Stimulated activated CD8-positive, alpha-beta memory T cell treated with anti-CD3 and anti-CD28 coated beads, Interleukin-7, amount 100 ng/mL, for 1 hour (primary cell): ENCODE measurements at places on chromosomes 7 and 10.

DNA sequence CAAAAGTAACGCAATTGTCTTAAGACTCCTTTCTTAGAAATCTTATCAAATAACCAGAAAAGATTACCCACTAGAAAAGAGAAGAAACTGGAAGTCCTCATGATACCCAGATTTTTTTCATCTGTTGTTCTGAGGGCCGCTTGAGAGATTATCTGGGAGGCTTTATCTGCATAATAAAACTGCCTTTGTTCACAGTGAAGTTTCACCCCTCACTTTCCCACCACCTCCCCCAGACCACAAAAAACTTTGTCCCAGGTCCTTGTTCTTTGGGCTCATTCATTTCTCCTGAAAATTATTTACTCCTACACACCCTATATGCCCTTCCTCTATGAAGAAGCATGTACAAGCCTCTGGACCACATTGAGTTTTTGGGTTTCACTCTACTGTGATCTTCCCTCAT is 745.1 kb upstream of the COBL start:
- no peak for DNase-seq

DNA sequence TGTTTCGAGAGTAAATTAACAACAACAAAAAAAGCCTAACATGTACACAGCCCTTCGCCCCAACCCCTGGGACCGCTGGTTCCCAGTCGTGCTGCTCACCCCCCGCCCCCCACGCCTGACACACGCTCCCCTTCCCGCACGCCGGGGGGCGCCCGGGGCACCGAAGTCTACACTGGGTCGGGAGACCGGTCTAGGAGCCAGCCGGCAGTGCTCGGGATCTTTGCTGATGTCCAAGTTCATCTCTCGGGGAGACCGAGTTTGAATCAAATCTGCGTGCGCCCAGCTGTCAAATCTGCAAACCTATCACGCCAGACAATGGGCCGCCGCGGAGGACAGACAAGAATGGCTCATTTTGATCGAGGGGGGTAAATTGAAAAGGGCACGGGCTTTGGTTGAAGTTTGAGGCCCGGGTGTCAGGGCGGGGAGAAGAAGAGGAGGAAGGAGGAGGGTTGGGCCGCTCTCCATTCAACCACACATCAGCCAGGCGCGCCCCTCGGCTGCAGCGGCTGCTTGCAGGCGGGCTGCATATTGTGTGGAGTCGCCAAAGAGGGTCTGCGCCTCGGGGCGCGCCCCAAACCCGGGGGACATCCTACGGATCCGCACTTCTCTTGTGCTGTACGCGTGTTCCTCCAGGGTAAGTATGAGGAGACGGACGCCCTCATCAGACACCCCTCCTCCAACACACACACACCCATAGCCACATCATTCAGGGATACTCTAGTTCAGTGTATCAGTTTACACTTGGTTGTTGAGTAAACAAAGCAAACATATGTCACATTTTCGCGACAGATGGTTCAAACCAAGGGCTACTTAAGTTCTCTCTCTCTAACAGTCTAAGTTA is 1.3 kb upstream of the GFRA1 start:
- no peak for DNase-seq

DNA sequence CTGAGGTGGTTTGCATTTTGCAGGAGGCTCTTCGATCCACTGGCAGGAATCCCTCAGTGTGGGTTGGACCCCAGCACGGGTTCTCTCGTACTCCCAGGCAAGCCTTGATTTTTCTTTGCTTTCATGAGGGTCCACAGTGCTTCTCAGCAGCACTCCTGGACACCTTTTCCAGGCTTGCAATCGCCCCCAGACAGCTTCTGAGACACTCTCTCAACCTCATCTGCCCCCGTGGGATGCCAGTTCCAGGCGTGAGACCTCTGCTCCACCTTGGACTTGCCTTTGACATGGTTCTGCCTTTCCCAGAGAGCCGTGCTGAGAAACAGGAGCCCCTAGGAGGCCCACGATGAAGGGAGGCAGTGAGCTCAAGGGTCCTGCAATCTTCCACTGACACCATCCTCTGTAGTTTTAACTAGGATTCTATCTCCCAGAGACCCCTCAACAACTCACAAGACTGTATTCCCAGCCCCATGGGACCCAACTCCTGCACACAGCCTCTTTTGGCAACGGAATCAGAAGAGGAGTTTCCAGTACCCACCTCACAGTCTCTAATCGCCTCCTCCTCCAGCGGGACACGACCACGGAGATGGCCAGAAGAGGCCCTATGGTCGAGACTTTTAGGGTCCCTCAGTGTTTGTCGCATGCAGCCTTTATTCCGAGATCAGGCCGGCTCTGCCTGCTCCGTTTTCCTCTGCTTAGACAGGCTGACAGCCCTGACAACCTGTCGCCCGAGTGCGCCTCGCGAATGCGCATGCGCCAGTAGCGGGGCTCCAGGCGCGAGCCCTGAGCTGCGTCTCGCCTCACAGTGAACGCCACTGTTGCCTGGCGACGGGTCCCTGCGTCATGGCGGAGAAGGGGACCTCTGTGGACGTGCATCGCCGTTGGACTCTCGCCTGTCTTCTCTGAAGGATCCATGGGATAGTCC is 26.0 kb upstream of the ZNF273 start:
- peak; percentile 30 for DNase-seq

DNA sequence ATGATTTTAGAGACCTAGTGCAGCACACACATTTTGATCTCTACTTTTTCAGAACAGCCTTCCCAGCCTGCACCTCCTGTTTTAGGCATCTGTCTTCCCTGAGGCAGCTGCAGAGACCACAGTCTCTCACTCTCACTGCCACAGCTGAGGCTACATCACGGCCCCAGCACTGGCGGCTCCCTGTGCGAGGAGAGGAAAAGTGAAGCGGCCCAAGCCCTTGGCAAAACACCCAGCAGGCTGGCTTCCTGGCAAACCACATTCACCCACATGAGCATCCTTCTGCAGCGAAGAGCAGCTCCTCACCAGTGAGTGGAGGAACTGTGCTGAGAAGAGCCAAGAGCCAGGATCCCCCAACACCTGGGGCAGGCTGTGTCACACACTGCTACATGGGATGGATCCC is 14.0 kb downstream of the HUS1 start:
- no peak for DNase-seq

DNA sequence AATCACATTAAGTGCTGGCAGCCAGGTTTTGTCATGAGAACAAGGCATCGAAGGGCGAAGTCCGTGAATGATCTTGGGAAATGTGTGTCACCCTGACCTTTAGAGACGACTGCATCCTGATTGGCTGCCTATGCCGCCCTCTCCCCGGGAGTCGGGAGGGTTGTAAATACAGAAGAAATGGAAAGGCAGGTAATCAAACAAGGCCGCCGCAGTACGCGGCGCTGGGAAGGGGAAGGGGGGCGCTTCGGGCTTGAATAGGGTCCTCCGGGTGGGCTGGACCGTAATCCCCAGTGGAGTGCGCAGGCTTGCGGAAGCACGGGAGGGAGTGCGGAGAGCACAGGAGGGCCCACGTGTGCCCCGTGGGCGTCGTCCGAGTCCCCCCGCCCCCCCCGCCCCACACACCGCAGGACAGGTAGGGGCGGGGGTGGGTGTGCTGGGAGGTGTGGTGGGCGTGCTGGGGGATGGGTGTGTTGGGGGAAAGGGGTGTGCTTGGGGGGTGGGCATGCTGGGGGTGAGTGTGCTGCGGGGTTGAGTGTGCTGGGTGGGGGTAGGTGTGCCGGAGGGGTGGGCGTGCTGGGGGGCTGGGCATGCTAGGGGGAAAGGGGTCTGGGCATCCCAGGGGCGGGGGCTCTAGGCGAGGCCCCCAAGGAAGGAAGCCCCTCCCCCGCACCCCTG is 169.4 kb downstream of the ARHGAP12 start:
- peak; percentile 20 for DNase-seq

- DNase-seq = no peak
Observed at GRCh38 chr7:55022002-55022985, 3.5 kb downstream of the EGFR start.

DNA sequence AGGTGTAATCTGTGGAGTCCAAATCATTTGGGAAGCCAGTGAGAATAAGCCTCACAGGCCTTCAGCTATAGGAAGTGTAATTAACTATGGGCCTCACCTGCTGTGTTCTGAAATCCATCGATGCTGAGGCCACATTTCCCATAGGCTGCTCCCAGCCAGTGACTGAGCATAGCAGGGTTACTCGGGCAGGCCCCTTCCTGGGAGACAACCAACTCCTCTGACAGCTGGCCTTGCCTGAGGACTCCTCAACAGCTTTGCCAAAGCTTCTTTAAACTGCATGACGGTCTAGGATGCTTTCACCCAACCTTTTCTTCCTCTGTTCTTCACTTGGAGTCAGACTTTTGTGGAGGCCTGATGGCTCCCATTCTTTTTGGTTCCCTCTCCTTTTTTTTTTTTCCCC is 63.8 kb upstream of the SMNDC1 start:
- DNase-seq = no peak
